Substantia nigra (tissue), 51 donors: ENCODE measurements at places on chromosomes 1 and 21.

DNA sequence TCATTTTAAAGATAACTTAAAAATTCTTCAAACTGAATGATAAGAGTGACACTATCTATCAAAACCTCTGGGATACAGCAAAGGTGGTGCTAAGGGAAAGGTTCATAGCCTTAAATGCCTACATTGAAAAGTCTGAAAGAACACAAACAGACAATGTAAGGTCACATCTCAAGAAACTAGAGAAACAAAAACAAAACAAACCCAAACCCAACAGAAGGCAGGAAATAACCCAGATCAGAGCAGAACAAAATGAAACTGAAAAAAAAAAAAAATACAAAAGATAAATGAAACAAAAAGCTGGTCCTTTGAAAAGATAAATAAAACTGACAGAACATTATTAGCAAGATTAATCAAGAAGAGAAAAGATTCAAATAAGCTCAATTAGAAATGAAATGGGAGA is 6.8 kb downstream of the ODF2L start:
- DNase-seq = no peak

GRCh38 chr21:32007456-32007855 is 134.6 kb downstream of the HUNK start:
- no peak for DNase-seq

GRCh38 chr1:80778094-80778840 is 1022.5 kb upstream of the ADGRL2 start:
- DNase-seq = no peak

GRCh38 chr1:58447886-58448285 is 98.6 kb downstream of the OMA1 start:
- DNase-seq = no peak

DNA sequence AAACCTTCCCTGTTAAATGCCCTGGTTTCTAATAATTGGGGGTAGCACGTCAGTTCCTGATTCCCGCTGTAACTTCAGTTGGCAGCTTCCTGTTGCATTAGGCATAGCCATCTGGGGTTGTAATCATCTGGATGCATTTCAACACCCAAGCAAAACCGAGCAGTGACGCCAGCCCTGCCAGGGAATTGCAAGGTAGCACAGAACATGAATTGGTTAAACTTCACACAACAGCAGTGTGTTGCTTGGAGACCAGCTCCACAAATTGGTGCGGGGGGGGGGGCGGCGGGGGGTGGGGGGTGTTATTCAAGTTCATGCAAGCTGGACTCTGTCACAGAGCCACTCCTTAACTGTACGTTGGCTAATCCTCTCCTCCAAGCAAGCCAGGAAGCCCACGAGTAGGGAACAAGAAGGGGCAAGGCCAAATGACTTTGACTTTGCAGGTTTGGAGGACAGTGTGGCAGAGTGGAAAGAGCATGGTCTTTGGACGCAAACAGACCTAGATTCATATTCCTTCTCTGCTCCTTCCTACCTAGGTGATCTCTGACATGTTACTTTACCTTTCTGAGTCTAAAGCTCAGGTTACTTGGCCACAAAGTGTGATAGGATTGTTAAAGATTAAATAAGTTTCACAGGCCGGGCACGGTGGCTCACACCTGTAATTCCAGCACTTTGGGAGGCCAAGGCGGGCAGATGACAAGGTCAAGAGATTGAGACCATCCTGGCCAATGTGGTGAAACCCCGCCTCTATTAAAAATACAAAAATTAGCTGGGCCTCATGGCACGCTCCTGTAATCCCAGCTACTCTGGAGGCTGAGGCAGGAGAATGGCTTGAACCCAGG is 4.7 kb downstream of the LAX1 start:
- no peak for DNase-seq

- DNase-seq = peak; percentile 89
Measured at GRCh38 chr1:205048382-205048781, 5.4 kb downstream of the CNTN2 start.

DNA sequence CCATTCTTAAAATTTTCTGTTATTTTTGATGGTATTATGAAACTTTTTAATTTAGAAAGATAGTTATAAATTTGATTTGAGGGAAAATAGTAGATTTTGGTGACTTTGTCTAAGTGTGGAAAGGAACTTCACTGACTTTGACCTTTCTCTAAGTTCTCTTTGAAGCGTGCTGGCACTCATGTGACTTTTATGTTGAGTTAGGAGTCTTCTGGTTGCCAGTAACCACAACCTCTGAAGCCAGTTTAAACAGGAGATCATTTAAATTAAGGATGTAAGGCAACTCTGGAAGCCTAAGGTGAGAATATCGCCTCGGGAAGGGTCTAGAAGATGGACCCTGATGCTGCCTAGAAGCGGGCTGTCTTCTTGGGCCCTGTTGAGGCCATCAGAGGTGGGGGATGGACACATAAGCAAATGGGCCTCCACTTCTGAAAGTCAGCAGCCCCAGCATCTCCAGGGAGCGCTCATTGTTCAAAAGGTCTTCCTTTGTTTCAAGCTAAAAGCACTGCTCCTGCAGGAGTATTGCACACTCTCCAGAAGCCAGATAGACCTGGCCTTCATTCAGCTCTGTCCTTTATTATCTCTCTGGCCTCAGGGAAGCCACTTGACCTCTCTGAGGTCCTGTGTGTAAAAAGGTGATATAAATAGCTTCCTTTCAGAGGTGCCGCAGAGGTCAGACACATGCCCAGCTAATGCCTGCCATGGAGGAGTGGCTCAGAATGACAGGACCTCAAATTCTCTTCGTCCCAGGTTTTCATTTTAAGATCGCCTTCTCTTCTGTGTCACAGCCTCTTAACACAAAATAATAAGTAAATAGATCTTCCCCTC is 5.1 kb upstream of the RCAN1 start:
- DNase-seq = no peak

DNA sequence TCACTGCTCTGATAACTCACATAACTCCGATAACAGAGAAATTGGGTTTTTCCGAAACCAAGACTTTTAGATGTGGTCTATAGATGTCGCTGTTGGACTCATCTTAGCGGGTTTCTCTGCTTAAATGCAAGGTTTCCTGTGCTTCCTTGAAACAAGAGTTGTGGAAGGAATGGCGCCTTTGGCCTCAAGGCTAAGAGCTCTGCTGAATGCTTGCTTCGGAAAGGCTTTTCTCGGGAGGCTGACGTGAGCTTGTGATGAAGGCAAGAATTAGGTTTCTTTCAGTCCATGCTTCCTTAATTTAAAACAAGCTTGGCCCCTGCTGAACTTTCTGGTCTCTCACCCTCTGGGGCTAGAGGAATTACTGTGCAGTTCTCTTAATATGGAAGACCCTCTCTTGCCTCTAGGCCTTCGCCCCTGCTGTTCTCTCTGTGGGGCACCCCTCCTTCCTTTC is 113.5 kb downstream of the MAP3K21 start:
- DNase-seq = no peak

- no peak for DNase-seq
Measured at GRCh38 chr1:33965086-33965485, 101.2 kb downstream of the HMGB4 start.
